ENCODE measurements at places on chromosomes 5 and 9.

- DNase-seq: no peak
These were observed 40.6 kb downstream of the CLINT1 start for GRCh38 chr5:157818368-157818767.

DNA sequence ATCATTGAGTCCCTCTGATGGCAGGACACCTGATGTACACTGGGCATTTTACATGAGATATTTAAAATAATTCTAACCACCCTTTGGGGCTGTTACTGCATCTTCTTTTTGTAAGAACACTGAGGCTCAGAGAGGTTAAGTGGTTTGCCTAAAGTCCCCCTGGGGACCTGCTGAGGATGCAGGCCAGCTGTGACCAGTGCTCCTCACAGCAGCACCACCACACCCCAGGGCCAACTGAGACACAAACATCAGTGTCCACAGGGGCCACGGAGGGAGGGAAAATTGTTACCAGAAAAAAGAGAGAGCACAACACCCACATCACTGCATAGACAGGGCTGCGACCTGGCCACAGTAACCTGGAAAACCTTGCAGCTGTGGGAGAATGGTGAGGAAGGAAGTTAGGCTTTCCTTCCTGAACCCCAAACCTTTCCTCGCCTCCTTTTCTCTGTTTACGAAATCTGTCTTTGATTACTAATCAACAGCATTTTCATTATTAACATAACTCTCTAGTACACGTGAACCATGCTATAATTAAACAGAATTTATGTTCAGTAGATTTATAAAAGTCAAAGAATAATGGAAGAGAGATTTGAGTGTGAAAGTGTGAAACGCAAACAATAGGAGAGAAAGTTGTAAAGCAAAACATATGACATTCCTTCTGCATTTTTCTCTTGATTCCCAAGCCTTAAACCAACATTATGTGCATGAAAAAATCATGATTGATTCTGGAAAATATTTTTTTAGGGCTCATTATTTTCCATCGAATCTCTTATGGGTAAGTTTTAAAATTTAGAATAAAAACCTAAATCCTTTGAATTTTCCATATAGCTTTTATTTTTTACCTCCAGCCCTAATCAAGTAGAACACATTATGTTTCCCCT, 228.1 kb upstream of the DAPK1 start:
- peak; percentile 72 for DNase-seq

- no peak for DNase-seq
These were observed 40.2 kb upstream of the TAS2R1 start for GRCh38 chr5:9670371-9670770.

GRCh38 chr5:89847743-89848142, 561.8 kb downstream of the CETN3 start:
- DNase-seq: no peak

DNA sequence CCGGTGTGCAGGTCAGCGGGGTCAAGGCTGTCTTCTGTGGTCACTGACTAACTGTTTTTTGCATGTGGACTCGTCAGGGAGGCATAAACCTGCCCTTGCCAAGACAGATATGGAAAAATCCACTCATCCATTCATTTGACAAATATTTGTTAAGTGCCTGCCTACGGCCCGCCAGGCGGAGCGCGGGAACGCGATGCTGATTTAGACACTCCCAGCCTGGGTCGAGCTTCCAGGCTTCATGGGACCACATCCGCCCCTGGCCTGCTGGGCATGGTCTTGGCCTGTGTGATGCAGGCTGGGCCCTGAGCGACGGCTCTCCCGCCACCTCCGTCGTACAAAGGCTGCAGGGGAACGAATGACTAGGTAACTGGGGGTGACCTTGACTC, 18.1 kb downstream of the MYMK start:
- peak; percentile 23 for DNase-seq

- DNase-seq: peak; percentile 53
These were observed 2.5 kb upstream of the CMBL start for GRCh38 chr5:10310066-10310779.

- peak; percentile 40 for DNase-seq
These were observed 118.1 kb downstream of the SLIT3 start for GRCh38 chr5:169182797-169183196.

GRCh38 chr9:95826183-95826838, 49.2 kb upstream of the ERCC6L2 start:
- no peak for DNase-seq

- peak; percentile 31 for DNase-seq
These were observed 16.0 kb upstream of the ACOT12 start for GRCh38 chr5:81409896-81410295.

DNA sequence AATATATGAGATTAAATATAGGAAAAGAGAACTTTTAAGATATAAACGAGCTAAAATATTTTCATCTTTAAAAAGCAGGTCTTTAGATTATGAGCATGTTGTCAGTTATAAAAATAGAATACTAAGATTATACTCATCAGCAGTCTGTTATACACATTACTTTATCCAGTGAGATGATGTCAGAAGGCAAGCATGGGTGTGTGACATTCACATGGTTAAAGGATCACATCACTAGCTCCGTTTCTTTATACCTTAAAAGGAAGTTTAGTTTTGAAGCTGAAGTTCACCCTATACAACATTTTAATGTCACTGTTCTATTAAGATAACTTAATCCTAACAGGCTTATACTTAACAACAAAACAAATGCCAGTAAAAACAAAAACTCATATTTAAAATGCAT, 59.6 kb downstream of the RICTOR start:
- DNase-seq: peak; percentile 98

- DNase-seq: no peak
These were observed 59.6 kb downstream of the GALNT12 start for GRCh38 chr9:98867103-98867428.

DNA sequence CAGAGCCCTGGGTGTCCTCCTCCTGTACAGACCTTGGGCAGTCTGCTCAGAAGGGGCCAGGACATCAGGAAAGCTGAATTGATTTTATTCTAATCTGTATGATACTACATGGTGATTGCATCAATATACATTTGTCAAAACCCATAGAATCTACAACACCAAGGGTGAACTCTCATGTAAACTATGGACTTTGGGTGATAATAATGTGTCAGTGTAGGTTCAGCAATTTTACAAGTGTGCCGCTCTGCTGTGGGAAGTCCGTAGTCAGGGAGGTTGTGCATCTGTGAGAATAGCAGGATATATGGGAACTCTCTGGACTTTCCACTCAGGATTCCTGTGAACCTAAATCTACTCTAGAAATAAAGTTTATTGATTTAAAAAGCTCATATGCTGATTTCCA, 155.3 kb upstream of the NFIL3 start:
- DNase-seq: no peak

DNA sequence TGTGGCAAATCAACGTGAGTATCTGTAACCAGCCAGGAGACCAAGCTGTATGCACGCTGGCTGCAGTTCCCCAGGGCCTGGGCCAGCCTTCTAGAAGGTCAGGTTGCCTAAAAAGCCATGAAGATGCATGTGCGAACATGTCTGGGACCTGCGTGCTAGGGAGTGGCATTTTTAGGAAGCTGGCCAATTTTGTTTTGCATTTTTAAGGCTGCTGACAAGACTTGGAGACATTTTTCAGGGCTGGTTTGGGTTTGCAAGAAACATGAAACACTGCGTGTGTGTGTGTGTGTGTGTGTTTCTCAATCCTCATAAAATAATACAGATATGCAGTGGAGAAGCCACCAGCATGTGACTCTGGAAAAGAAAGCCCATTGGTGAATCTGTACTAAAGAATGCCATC, 5.1 kb downstream of the TGFBI start:
- peak; percentile 56 for DNase-seq

- DNase-seq: no peak
These were observed 142.2 kb upstream of the RANBP3L start for GRCh38 chr5:36443941-36444340.

DNA sequence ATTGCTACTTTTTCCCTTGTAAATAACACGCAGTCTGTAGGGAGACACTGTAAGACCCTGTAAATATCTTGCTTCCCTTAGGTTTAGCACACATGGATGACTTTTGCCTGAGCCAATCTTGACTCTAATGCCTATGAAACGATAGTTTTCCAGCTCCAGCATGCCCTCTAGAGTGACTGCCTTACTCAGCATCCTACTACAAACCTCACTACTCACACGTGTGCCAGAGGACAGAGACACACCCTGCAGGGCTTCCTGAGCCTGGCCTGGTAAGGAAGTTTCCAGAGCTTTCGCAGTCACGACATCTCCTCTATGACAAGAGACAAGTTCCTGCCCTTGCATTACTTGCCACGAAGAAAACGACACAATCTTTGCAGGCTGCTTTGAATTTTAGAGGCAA, 138.1 kb downstream of the ATPSCKMT start:
- peak; percentile 75 for DNase-seq

DNA sequence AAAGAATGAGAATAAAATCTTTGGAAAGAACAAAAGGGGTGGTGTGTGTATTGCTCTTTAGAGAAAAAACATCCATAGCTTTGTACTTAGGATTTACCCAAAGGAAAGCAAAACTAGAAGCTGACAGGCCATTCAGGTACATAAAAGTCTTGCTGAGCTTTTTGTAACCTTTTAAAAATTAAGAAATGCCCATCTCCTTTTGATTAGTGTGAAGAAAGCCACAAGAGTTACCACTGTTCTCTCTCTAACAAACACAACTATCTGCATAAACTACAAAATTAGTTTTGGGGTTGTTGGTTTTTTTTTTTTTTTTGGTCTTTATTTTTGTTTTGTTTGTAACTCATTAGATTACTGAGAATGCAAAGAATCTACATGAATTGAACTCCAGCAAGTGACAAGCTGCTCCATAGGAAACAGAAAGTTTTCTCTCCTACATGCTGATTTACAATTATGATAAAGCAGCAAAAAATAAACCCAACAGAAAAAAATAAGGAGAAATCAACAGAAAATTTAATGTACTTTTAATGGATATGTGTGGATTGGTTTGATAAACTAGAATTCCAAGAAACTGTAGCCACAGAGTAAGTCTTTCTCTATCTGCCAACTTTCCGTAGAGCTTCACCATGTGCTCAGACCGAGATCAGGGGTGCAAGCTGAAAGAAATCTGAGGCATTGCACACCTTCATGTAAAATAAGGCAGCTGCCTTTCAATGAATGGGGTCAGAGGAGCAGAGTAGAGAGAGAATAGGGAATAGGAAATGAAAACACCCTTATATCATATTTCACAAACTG, 12.3 kb downstream of the BAAT start:
- DNase-seq: no peak

DNA sequence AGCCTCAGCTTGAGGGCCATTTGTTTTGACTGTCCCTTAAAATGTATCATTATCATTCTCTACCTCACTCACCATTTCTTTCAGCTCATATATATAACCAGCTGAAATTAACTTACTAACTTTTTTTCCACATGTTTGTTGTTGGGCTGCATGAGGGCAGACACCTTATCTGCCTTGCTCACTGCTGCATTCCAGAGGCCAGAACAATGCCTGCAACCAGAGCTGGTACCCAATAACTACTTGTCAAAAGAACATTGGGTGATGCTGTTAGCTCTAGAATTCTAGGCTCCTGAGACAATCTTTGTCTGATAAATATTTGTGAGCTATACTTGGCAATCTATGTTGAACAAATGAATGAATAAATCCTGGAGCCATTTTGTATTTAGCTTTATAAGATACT, 68.3 kb downstream of the HTR4 start:
- DNase-seq: no peak
